ENCODE measurements at places on chromosomes 12 and 14. TPM values are rescaled to one million over a fixed set of nuclear protein-coding genes. Genes with fewer than 3 reads are reported as not detected.

FAM222A gene
- 0.37 TPM for total RNA-seq

CERS5 gene
- 29.8 TPM for total RNA-seq

KRT79 gene
- not detected for total RNA-seq

NID2 gene
- total RNA-seq, result 0.27 TPM

BATF gene
- 107 TPM for total RNA-seq

SIX6 gene
- not detected for total RNA-seq

IGF1 gene
- 3.2 TPM for total RNA-seq

PLEKHG3 gene
- total RNA-seq, result 0.64 TPM

PROX2 gene
- total RNA-seq, result 0.33 TPM

TBX3 gene
- total RNA-seq, result 0.28 TPM

DBX2 gene
- total RNA-seq, result not detected

PEBP1 gene
- total RNA-seq, result 186 TPM

- no peaks in the 10 kb centered on the region for H3K36me3 ChIP-seq
- no peak overlapping the region for H3K4me3 ChIP-seq
- no peaks in the 10 kb centered on the region for H3K4me1 ChIP-seq
- no peak for DNase-seq
- no peak overlapping the region for H3K27ac ChIP-seq
Measured at GRCh38 chr14:94446126-94446525, 6.5 kb downstream of the SERPINA11 start.

DNA sequence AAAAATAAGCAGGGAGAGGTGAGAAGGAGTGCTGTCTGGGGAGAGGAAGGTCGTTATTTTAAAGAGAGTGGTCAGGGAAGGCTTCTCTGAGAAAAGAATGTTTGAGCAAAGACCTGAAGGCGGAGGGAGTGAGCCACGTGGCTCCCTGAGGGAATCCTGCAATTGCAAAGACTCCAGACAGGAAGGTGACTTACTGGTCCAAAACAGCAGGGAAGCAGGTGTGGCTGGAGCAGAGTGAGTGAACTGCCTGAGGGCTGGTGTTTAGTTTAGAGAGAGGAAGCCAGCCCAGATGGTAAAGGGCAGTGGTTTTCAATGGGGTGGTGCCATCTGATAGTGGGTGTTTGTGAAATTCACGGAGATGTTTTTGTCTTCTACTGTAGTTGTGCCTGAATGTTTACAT lies 58.8 kb upstream of the LTA4H start:
- H3K27ac ChIP-seq, result no peak overlapping the region
- H3K4me1 ChIP-seq, result no peaks in the 10 kb centered on the region
- H3K27me3 ChIP-seq, result no peaks in the 10 kb centered on the region

GRCh38 chr14:92783813-92784431 lies 10.2 kb upstream of the GOLGA5 start:
- no peak overlapping the region for H3K4me3 ChIP-seq
- no peak overlapping the region for H3K27ac ChIP-seq
- no peak for DNase-seq
- H3K36me3 ChIP-seq, result no peaks in the 10 kb centered on the region
- 0 out of 2 replicates have a peak, but pooled peaks cover 3% of the 10 kb centered on the region for H3K4me1 ChIP-seq
- H3K27me3 ChIP-seq, result no peaks in the 10 kb centered on the region

DNA sequence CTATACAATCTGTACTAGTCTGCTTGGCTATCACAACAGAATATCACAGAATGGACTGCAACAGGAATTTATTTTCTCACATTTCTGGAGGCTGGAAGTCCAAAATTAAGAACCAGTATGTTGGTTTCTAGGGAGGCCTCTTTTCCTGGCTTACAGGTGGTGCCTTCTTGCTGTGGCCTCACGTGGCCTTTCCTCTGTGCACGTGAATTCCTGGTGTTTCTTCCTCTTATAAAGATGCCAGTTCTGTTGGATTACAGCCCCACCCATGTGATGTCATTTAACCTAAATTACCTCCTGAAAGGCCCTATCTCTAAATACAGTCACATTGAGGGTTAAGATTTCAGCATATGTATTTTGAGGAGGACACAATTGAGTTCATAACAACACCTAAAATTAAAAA lies 32.1 kb upstream of the C2CD5 start:
- H3K4me1 ChIP-seq, result no peaks in the 10 kb centered on the region
- H3K36me3 ChIP-seq, result no peaks in the 10 kb centered on the region
- DNase-seq, result no peak
- no peak overlapping the region for H3K4me3 ChIP-seq

DNA sequence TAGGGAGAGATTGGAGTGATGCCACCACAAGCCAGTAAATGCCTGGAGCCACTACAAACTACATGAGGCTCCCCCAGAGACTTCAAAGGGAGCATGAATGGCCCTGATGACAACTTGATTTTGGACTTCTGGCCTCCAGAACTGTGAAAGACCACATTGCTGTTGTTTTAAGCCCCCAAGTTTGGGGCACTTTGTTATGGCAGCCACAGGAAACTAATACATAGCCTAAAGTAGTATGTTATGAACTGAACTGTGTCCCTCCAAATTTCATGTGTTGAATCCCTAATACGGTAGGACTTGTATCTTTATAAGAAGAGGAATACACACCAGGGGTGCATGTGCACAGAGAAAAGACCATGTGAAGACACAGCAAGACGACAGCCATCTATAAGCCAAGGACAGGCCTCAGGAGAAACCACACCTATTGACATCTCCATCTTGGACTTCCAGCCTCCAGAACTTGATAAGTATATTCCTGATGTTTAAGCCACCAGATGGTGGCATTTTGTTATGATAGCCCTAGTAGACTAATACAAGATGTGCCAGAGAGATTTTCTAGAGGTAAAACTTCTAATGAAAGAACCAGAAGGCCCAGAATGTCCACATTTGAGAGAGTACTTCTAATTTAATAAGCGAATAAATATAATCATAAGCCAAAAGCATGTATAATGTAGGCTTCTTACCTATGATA lies 127.1 kb upstream of the BMP4 start:
- H3K27me3 ChIP-seq, result no peaks in the 10 kb centered on the region
- no peak overlapping the region for H3K27ac ChIP-seq
- no peaks in the 10 kb centered on the region for H3K36me3 ChIP-seq
- no peak overlapping the region for H3K4me3 ChIP-seq
- DNase-seq, result no peak

DNA sequence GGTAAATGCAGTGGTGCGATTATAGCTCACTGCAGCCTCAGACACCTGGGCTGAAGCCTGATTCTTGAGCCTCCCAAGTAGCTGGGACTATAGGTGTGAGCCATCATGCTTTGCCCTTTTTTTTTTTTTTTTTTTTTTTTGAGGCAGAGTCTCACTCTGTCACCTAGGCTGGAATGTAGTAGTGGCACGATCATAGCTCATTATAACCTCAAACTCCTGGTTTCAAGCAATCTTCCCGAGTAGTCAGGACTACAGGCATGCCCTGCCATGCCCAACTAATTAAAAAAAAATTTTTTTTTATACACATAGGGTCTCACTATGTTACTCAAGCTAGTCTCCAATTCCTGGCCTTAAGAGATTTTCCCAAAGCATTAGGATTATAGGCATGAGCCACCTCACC lies 6.9 kb downstream of the ATP2A2 start:
- H3K27ac ChIP-seq, result no peak overlapping the region
- DNase-seq, result no peak
- no peaks in the 10 kb centered on the region for H3K27me3 ChIP-seq
- H3K4me3 ChIP-seq, result no peak overlapping the region
- peaks cover 42% of the 10 kb centered on the region for H3K36me3 ChIP-seq
- no peaks in the 10 kb centered on the region for H3K4me1 ChIP-seq

DNA sequence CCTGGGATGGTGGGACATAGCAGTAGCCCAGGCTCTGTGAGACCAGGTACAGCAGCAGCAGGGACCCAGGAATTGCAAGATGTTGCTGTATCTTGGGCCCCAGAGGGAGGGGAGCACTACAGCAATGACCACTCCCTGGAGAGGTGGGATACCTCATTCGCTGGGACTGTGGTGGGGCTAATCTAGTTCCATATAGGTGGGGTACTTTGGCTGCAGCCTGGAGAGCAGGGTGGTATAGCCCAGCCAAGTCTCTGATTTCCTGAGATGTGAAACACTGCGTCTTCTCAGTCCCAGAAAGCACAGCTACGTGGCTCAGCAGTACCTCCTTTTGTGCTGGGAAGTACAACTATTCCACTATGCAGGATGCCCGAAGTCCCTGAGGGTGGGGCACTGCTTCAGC lies 163.7 kb upstream of the ARHGAP5 start:
- H3K4me1 ChIP-seq, result no peaks in the 10 kb centered on the region
- DNase-seq, result no peak

DNA sequence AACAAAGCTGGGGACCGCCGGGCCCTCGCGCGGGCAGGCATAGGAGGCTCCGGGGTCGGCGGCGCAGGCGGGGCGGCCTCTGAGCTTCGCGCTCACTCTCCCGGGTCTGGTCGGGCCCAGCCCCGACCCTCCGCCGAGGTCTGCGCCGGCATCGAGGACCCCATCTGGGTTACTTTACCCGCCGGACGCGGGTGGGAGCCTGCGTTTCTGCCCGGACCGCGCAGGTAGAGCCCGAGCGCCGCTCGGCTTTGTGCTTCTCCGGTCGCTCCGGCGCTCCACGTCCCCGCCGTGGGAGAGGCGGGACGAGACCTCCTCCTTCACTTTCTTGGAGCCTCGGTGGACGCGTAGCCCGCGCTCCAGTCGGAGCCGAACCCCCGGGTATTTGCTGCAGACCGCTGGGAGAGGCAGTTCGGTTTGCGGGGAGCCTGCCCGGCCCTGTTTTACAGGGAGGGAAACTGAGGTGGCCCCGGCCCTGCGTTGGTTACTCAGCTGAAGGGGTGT lies 63.2 kb downstream of the FBXL14 start:
- peak overlapping the region; percentile 66 for H3K4me3 ChIP-seq
- DNase-seq, result no peak
- no peaks in the 10 kb centered on the region for H3K27me3 ChIP-seq
- no peaks in the 10 kb centered on the region for H3K36me3 ChIP-seq

DNA sequence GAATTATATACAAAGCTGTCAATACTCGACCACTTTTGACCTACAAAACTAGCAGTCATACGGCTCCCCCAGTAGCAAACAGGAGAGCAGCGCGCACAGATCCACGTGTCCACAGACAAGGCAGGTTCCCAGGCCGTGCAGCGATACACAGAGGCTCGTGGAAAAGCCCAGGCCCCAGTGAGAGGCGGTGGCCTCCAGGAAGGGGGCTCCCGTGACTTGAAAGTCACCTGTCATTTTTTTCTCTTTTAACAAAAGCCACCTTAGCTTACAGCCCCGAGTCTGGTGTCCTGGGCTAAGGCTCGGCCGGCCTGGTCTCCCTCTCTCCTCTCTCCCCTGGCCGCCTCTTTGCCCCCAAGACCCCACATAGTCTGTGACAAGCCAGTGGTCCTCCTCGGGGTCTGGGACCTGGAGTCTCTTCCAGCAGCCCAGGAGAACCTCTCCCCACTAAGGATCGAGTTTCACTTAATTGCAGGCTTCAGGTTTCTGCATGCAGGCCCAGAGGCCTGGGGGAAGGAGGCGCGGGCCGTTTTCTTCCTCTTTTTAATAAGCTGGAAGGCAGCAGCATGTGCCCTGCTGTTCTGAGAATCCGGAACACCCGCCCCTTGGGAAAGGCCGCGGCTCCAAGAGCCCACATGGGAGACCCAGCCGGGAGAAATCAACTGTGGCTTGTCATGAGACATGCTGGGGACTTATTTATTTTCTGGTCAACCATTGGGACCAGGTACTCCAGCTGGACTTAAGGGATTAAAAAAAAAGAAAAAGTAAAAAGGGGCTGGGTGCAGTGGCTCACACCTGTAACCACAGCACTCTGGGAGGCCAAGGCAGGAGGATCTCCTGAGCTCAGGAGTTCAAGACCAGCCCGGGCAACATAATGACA lies 15.9 kb downstream of the NCOR2 start:
- DNase-seq, result no peak
- peaks cover 8% of the 10 kb centered on the region for H3K36me3 ChIP-seq
- peaks cover 79% of the 10 kb centered on the region for H3K4me1 ChIP-seq
- no peaks in the 10 kb centered on the region for H3K27me3 ChIP-seq
- H3K27ac ChIP-seq, result peak overlapping the region; percentile 79

DNA sequence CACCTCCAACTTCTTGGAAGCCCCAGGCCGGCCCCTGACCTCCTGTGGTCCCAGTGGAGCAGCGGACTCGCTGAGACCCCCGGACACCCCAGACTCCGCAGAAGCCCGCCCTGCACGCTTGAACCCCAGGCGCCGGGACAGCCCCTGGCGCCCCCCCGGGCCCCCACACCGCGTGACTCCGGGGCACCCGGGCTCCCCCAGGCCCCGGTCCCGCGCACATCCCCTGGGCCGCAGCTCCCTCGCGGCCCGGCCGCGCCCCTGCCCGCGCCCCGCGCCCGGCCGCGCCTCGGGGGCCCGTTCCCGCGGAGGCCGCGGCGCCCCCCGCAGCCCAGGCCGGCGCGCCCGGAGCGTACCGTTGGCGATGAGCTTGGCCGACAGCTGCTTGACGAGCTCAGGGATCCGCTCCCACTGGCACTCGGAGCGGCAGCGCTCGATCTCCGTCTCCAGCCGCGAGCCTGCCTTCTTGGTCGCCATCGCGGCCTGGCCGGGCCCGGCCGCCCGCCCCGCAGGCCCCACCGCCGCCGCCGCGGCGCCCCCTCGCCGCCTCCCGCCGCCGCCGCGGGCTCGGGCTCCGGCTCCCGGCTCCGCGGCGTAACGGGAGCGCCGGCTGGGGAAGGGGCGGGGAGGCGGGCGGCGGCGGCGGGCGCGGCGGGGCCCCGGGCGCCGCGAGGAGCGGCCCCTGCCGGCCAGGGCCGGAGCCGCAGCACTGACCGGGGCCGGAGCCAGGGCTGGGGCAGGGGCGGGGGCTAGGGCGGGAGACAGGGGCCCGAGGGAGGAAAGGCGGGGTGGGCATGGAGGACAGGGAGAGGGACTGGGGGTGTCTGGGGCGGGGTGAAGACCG lies at the start of gene TTC7B:
Gene TTC7B, minus strand, starts transcription at position 609 of the 841 bp plus-strand sequence. Its CDS starts 135 bp downstream, at position 474.
- H3K4me1 ChIP-seq, result no peaks in the 10 kb centered on the region
- H3K27ac ChIP-seq, result no peak within 1 kb of the TSS
- DNase-seq, result no peak
- H3K4me3 ChIP-seq, result no peak within 1 kb of the TSS

DNA sequence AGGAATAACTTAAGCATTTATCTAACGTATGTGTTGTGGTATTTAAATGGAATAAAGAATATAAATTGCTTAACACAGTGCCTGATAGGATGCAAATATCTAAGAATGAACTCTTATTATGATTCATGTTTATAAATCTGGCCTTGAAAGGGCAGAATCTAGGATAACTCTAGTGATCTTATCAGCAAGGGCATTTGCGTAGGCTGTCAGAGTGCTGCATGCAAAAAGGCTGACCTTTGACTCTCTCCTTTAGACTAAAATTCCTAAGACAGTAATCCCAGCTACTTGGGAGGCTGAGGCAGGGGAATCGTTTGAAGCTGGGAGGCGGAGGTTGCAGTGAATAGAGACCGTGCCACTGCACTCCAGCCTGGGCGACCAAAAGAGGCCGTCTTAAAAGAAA lies 31.3 kb upstream of the ANP32D start:
- H3K27ac ChIP-seq, result no peak overlapping the region
- no peaks in the 10 kb centered on the region for H3K4me1 ChIP-seq
- DNase-seq, result no peak
- no peaks in the 10 kb centered on the region for H3K27me3 ChIP-seq
